Smooth muscle cell of the pulmonary artery (primary cell): ENCODE measurements at places on chromosomes 12 and 14. TPM values are rescaled to one million over a fixed set of nuclear protein-coding genes. Genes with fewer than 3 reads are reported as not detected.

The CELA1 gene
- not detected in 2 replicates for total RNA-seq

The CNOT2 gene
- 105 and 140 TPM in 2 replicates for total RNA-seq

The SAMD15 gene
- total RNA-seq = 1.4 and 1.7 TPM in 2 replicates

The INSM2 gene
- not detected in 2 replicates for total RNA-seq

The MNAT1 gene
- 41.7 and 47.3 TPM in 2 replicates for total RNA-seq

The TXNDC16 gene
- 3.9 and 4.9 TPM in 2 replicates for total RNA-seq

The GSG1 gene
- total RNA-seq = 0.07 and 0.39 TPM in 2 replicates

The DPY19L2 gene
- total RNA-seq = 3.8 and 5.2 TPM in 2 replicates

The ITGB7 gene
- total RNA-seq = 0.40 and 0.52 TPM in 2 replicates

The ARHGEF40 gene
- total RNA-seq = 36.0 and 49.3 TPM in 2 replicates

The ESR2 gene
- 0.07 and 0.33 TPM in 2 replicates for total RNA-seq

The CD163L1 gene
- total RNA-seq = 0.43 and 2.6 TPM in 2 replicates

The ENDOU gene
- total RNA-seq = 0.40 and 0.52 TPM in 2 replicates

The GYS2 gene
- 0.03 TPM in 1 of 2 replicates, not detected in the other for total RNA-seq

The RNU4-1 gene
- under 0.01 TPM in 1 of 2 replicates, not detected in the other for total RNA-seq

The KRT2 gene
- not detected in 2 replicates for total RNA-seq

The SDS gene
- not detected in 2 replicates for total RNA-seq

The CMKLR1 gene
- total RNA-seq = 2.9 and 5.4 TPM in 2 replicates

The PPFIA2 gene
- 2.6 and 4.6 TPM in 2 replicates for total RNA-seq

The FSCB gene
- total RNA-seq = not detected in 2 replicates

The CFAP54 gene
- 1.8 and 2.6 TPM in 2 replicates for total RNA-seq

The MYG1 gene
- 32.3 and 40.7 TPM in 2 replicates for total RNA-seq

The REM2 gene
- 0.07 and 0.13 TPM in 2 replicates for total RNA-seq

The SYCP3 gene
- 0.07 and 0.33 TPM in 2 replicates for total RNA-seq

The EIF2S1 gene
- 127 and 139 TPM in 2 replicates for total RNA-seq

The SLC10A1 gene
- total RNA-seq = not detected in 2 replicates

The AQP2 gene
- total RNA-seq = 0.07 TPM in 1 of 2 replicates, not detected in the other

The CLEC1B gene
- total RNA-seq = not detected in 2 replicates

The OVCH1 gene
- total RNA-seq = 0.07 and 0.13 TPM in 2 replicates

The ESPL1 gene
- total RNA-seq = 2.3 and 2.6 TPM in 2 replicates

The RPL10L gene
- not detected in 2 replicates for total RNA-seq

The CCDC197 gene
- not detected in 2 replicates for total RNA-seq

The ERH gene
- 56.7 and 91.7 TPM in 2 replicates for total RNA-seq

The RASSF9 gene
- total RNA-seq = 1.5 and 3.9 TPM in 2 replicates

The SERPINA9 gene
- total RNA-seq = not detected in 2 replicates

The MUCL1 gene
- not detected in 2 replicates for total RNA-seq

The CLEC9A gene
- total RNA-seq = not detected in 2 replicates

The DIO2 gene
- total RNA-seq = 18.7 and 97.5 TPM in 2 replicates

The FGF6 gene
- total RNA-seq = not detected in 2 replicates

The TNFRSF1A gene
- 134 and 172 TPM in 2 replicates for total RNA-seq

The SYT1 gene
- total RNA-seq = 2.0 and 25.2 TPM in 2 replicates

The NFATC4 gene
- 56.5 and 76.4 TPM in 2 replicates for total RNA-seq

The CAPS2 gene
- 7.4 and 10.4 TPM in 2 replicates for total RNA-seq

The TAS2R9 gene
- total RNA-seq = not detected in 2 replicates

The FIGNL2 gene
- under 0.01 and 0.03 TPM in 2 replicates for total RNA-seq

The KRT6C gene
- total RNA-seq = 0.07 TPM in 1 of 2 replicates, not detected in the other

The CCDC196 gene
- total RNA-seq = not detected in 2 replicates
